ENCODE measurements at places on chromosomes 7 and 10.

DNA sequence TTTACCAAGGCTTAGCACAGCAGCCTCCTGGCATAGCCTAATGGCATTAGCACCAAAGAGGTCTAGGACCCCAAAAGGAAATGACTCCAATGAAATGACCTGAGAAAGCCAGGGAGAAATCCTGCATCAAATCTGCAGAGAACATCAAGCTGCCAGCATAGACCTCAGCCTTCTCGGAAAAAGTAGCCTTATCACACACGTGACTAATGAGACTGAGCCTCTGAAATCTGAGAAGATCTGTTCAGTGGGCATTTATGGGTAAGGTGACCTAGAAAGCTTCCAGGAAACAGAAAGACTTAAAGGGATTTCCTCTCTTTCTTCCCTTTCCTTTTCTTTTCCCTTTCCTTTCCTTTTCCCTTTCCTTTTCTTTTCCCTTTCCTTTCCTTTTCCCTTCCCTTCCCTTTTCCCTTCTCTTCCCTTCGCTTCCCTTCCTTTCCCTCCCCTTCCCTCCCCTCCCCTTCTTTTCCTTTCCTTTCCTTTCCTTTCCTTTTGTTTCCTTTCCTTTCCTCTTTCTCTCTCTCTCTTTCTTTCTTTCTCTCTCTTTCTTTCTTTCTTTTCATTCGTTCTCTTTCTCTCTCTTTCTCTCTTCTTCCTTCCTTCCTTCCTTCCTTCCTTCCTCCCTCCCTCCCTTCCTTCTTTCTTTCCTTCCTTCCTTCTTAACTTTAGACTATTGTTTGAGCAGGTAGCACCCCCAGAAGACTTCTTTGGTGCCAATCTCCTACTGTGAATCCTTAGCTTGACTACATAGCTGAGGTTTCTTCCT is 23.1 kb upstream of the PTTG1IP2 start:
- no peak for DNase-seq

DNA sequence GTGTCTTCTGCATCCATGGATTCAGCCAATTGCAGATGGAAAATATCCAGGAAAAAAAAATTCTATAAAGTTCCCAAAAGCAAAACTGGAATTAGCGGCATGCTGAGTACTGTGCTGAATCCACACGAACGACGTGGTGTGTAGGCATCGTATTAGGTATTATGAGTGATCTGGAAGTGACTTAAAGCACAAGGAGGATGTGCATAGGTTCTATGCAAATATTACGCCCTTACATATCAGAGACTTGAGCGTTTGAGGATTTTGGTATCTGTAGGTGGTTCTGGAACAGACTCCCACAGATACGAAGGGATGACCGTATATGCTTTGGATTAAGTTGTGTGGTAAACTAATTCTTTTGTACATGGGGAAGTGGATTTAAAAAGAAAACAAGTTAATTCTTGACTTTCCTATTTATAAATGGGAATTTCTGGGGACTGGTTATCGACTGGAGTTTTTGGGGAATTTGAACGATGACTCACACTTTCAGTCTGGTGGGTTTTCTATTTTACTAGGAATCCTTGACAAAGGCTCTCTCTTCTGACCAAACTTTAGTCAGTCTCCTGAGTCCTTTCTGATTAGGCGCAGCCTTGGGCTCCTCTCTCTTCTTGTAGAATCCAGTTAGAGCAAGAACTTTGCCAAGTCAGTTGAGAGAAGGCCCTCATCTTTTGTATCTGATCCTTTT is 5.4 kb upstream of the NUB1 start:
- DNase-seq, result no peak

GRCh38 chr7:98105942-98106544 is 619 bp upstream of the LMTK2 start:
- no peak for DNase-seq

DNA sequence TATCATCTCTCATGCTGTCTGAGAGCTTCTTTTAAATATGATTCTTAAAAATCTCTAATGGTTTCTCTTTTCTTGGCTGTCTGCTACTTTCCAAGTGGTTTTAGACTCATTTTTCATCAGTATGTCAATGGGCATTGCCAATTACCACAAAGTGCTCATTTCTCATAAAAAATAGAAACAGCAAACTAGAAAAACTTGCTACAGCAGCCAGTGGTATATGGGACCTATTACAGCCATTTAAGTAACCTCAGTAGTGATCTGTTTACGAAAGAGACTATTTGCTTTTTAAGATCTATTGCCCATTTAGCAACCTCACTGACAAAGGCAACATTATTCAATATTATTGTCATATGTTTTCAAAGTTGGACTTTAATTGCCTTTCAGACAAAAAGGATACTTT is 207.1 kb upstream of the RHOBTB1 start:
- DNase-seq, result peak; percentile 19

DNA sequence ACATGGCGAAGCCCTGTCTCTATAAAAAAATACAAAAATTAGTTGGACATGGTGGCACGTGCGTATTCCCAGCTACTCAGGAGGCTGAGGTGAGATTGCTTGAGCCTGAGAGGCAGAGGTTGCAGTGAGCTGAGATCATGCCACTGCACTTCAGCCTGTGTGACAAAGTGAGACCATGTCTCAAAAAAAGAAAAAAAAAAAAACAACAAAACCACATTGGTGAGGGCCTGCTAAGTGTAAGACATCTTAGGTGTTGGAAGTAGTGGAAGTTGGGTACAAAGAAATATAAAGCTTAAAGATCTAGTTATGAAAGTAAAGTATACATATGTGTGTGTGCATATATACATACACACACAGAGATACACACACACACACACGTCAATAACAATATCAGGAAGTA is 228.0 kb downstream of the EXOC4 start:
- DNase-seq, result no peak
